ENCODE measurements at places on chromosomes 11 and 22. TPM values are rescaled to one million over a fixed set of nuclear protein-coding genes. Genes with fewer than 3 reads are reported as not detected.

SC5D gene
- 23.5 TPM for total RNA-seq

CSKMT gene
- 6.1 TPM for total RNA-seq

CD6 gene
- total RNA-seq = not detected

OR10A3 gene
- total RNA-seq = not detected

ELMOD1 gene
- not detected for total RNA-seq

CASP5 gene
- total RNA-seq = not detected

IGF2 gene
- total RNA-seq = 42.0 TPM
